ENCODE measurements at places on chromosomes 11 and 22. TPM values are rescaled to one million over a fixed set of nuclear protein-coding genes. Genes with fewer than 3 reads are reported as not detected.

DNA sequence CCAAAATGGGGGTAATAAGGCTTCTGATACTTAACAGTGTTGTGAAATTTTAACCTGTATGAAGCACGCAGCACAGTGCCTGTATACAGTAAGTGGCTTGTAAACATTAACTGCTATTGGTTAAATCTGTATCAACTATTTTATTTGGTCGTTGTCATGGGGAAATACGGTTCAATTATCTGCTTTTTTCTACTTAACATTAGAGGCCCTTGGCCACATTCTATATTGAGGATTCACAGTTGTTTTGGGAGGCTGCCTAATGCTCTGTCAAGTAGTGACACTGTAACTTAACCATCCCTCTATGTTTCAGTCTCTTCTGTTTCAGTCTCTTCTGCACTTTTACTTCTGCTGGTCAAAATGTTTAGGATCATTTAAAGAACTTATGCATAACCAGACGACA, 95.6 kb downstream of the LDLRAD3 start:
- no peak for DNase-seq

GRCh38 chr11:133219543-133219942, 312.8 kb downstream of the OPCML start:
- no peak for DNase-seq

DNA sequence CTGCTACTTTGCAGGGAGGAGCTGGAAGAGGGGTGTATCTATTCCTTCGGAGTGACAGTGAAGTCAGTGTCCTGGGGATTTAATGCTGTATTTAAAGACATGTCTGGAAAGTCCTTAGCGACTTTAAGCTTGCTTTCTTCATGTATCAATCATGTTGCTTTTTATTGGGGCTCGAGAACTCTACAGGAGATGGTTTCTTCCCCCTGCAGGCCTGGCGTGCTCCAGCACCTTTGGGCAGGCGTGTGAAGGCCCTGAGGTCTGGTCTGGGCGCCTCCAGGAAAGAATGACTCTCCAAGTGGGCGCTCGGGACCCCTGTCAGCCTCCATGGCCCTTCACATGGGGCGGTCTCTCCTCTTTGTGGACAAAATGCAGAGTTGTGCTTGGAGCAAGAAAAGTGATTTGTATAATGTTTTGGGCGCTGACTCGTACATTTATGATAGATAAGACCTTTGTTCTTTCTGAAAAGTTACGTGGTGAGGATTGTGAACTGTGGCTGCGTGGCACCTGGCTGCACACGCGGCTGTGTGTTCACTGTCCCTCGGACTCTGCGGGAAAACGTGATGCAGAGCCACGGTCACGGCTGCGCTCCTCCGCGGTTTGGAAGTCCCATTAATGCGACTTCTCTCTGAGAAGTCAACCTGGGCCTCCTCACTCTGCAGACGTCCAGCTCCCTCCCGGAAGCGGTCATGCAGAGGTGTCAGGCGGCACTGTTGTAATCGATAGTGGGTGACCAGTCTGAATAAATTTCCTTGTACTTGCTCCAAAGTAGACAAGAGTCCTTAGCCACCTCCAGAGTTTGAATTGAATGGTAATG, 282.5 kb downstream of the TBC1D22A start:
- DNase-seq: no peak

- DNase-seq: no peak
Observed at GRCh38 chr11:71937826-71938225, 9.0 kb downstream of the RNF121 start.

VWCE gene
- 3.4 TPM for total RNA-seq
